ENCODE measurements at places on chromosomes 11 and 22.

GRCh38 chr11:111422494-111423249 lies 43.6 kb upstream of the POU2AF1 start:
- peak; percentile 23 for DNase-seq

- no peak for DNase-seq
These were observed 3.4 kb upstream of the ASCL2 start for GRCh38 chr11:2273771-2274170.

GRCh38 chr11:59769111-59769510 lies 13.9 kb downstream of the STX3 start:
- no peak for DNase-seq

- DNase-seq, result peak; percentile 18
These were observed 66.8 kb downstream of the LRP5 start for GRCh38 chr11:68379206-68379605.

GRCh38 chr11:130465263-130465662 lies 16.8 kb downstream of the ADAMTS15 start:
- peak; percentile 74 for DNase-seq

GRCh38 chr11:67584881-67585873 lies 1.6 kb downstream of the GSTP1 start:
- DNase-seq, result no peak

- DNase-seq, result peak; percentile 28
These were observed 526.7 kb downstream of the NTM start for GRCh38 chr11:131896978-131897615.

DNA sequence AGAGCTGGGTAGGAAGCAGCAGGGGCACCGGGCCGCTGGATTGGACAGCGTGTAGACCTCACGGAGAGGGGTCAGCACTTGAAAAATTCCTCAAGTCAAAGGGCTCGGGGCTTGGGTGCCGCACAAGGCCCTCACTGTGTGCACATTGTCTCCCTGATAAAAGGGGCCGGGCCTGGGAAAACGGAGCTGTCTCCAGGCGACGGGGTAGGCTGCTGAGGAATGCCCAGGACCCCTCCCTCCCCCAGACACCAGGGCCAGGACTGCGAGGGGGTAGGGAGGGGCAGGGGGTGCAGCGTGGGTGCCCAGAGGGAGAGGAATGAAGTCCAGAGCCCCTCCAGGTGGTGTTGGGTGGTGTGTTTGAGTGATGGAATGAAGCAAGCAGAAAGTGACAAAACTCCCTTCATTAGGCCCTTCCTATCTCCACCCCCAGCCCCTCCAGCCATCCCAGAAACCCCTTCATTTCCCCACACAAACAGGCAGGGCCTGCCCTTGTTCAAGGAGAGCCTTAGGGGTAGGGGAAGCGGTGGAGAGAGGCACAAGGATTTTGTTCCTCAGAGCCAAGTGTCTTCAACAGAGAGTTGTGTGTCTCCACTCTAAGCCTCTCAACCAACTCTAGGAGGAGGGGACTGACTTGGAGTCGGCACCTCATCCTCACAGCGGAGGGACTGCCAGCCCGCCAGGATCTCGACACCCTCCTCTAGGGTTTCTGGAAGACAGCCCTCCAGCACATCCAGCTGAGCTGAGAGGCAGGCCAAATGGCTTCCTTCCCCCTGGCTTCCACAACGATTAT lies 63.9 kb downstream of the SYN3 start:
- DNase-seq, result no peak

- DNase-seq, result peak; percentile 60
These were observed 57.5 kb downstream of the BTG4 start for GRCh38 chr11:111454561-111455192.

Data from astrocyte of the spinal cord (primary cell).